ENCODE measurements at places on chromosomes 5 and 9.

GRCh38 chr5:10213316-10213715, 36.4 kb downstream of the ATPSCKMT start:
- no peak for DNase-seq

DNA sequence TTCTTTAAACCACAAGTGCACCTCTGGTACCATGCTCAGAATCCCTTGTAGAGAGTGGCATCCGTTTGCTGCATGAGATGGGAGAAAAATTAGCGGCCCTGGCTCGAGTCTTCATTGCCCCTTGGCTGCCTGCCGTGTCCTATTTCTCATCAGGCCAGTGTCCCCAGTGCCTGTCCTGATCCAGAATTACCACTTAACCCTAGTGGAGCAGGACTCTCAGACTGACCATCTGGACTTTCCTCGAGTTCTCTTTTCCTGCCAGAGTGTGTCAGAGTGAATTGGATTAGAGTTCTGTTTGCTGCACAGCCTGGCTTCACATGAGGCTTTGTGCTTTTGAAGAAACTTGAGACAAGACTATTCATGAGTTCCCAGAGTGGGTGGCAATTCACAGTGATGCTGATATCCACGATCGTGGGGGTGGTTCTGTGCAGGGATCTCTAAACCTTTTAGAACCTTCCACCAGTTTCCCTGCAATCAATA, 92.6 kb downstream of the C9orf152 start:
- no peak for DNase-seq

- DNase-seq, result no peak
Observed at GRCh38 chr5:143806579-143806978, 5.4 kb upstream of the HMHB1 start.

- no peak for DNase-seq
Observed at GRCh38 chr9:121288673-121289025, 20.7 kb downstream of the GSN start.

- no peak for DNase-seq
Observed at GRCh38 chr9:114153761-114154599, 1.4 kb upstream of the COL27A1 start.

- DNase-seq, result no peak
Observed at GRCh38 chr5:37578176-37578575, 199.1 kb downstream of the WDR70 start.

DNA sequence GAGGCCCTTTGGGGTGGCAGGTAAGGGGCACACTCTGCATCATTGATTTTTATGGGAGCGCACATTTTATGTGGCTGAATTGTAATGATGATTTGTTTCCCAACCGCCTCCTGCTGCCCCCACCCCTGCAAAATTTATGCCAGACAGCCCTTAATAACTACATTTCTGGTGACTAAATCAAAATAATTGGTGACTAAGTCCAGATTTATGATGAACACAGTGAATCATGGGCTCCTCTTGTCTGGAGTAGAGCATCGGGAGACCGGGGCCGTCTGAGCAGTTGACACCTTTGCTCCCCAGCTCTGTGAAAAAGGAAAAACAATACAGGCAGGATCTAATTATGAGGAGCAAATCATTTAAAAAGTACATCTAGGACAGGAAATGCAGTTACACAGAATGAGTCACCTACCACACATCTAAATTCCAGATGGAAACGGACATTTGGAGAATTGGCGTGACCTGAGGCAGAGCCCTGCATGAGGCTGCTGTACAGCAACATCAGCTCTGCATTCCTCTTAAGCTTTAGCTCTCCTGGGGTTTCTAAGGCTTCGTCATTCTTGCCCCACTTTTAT, 58.9 kb downstream of the DOCK2 start:
- DNase-seq, result no peak

DNA sequence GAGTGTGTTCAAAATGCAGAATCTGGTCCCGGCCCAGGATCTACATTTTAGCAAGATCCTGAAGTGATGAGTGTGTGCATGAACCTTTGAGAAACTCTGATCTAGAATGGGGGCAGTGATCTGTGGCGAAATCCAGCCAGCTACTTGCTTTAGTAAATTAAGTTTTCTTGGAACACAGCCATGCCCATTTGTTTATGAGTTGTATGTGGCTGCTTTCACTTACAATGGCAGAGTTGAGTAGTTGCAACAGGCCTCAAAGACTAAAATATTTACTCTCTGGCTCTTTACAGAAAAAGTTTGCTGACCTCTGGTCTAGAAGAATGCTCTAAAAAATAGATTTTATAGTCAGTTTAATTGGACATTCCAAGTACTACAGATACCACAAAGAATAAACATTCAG, 588.3 kb downstream of the BNC2 start:
- DNase-seq, result no peak
